NCI-H1694 treated with DMSO at 0.1 percent for 48 hours (cell line): ENCODE measurements at places on chromosomes 3 and 15.

DNA sequence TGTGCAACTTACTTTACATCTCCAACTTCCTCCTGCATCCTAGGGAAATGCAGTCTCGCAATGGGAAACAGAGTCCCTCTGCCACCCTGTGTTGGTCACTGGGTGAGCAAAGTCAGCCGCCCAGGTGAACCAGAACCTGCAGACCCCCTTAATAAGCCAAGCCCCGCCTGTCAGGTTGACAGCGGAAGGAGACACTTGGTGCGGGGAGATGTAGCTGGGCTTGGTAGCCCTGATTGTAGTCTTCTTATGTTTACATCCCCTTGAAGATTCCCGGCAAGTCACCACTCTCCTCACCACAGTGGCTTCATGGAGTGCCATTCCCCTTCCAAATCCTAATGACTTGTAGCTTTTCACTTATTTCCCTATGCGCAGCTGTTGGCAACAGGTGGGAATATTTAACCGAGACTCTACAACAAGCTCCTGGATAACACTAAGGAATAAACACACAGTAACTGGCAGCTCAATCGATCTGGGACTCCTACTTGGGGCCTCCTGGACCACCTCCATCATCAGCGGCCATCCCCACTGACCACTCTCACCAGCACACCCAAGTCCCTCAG, 17.7 kb upstream of the CLSTN2 start:
- no peak for DNase-seq

DNA sequence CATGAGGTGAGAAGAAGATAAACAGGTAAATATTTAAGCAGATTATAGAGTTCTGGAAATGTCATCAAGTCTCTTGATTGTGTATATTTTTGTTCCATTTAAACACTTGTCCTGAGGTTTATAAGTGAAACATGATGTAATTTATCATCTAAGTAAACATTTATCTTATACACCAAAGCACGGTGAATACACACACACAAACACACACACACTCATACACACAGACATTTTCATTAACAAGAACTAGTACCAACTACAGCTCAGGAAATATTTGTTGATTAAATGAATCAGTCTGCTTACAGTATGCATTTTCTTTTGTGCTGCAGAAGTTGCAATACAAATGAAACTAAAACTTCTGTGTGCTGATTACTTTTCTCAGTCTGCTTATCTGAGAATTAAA, 357.3 kb downstream of the ZBTB20 start:
- no peak for DNase-seq

- no peak for DNase-seq
Measured at GRCh38 chr3:14133188-14133800, 8.4 kb downstream of the TMEM43 start.

DNA sequence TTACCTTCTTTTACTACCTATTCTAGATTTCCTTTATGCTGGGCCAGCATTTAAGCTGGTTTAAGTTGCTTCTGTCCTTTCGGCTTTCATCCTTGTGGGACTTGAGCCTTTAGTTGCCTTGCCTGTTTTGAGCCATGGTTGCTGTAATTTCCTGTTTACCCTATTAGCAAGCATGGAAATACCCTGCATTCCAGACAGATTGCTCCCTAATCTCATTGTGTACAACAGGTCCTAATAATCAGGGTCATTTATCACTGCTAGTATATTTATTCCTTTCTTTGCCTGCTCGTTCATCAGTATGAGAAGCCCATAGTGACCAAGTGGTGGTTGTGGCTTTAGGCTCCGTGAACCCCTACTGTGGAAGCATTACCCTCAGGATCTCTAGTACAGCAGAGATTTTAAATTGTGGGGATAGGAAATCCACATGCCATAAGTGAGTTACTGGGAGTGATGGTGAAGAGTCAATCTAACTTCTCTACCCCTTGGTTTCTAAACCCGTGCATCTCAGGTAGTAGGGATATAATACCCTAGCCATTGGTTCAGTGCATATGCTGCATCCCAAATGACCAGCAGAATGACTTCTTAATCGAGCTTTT, 31.9 kb downstream of the NCK1 start:
- no peak for DNase-seq

GRCh38 chr3:58322793-58323192, 9.9 kb upstream of the PXK start:
- no peak for DNase-seq

DNA sequence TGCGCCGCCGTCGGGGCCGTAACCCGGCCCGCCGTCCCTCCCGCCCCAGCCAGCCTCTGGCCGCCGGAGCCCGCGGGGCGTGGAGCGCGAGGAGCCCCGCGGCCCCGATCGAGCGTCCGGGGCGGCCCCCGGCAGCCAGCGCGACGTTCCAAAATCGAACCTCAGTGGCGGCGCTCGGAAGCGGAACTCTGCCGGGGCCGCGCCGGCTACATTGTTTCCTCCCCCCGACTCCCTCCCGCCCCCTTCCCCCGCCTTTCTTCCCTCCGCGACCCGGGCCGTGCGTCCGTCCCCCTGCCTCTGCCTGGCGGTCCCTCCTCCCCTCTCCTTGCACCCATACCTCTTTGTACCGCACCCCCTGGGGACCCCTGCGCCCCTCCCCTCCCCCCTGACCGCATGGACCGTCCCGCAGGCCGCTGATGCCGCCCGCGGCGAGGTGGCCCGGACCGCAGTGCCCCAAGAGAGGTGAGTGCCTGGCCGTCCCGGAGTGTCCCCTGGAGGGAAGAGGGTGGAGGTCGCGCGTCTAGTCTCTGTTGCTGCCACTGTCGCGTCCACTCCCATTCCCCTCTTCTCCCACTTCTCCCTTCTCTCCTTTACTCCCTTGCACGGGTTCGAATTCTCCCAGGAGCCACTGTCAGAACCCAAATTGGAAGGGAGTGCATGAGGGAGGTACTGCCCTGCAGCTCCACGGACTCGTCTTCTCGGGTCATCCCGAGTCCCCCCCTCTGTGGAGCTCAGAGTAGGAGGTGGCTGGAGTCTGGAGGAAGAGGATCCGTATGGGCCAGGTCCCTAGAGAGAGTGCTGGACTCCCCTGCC, 585 bp downstream of the CSK start:
- no peak for DNase-seq

GRCh38 chr3:143427631-143428030, 308.1 kb downstream of the CHST2 start:
- no peak for DNase-seq
